ENCODE measurements at places on chromosomes 12 and 14.

- DNase-seq = no peak
Observed at GRCh38 chr14:103281496-103282231, 52.4 kb upstream of the EIF5 start.

- DNase-seq = no peak
Observed at GRCh38 chr12:87165733-87166375, 863.3 kb downstream of the C12orf50 start.

GRCh38 chr14:79281244-79282152, 929.8 kb downstream of the DIO2 start:
- no peak for DNase-seq

- DNase-seq = no peak
Observed at GRCh38 chr12:51174501-51174900, 1.6 kb upstream of the TFCP2 start.

DNA sequence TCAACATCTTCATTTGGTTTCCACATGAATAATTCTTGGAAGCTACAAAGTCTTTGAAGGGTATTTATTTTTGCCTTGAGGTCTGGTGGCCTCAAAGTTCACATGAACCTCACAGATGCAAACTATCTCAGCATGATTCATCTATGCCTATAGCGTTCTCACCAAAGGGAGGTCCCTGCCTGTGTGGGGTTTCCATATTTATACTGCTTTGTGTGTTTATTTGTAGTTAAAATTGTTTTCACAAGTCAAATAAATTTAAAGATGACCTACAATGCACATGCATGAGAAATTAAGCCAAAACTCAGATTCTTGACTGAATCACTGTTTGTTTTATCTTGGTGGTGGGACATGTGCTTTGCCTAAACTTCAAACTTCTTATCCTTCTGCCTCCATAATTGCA, 176.7 kb downstream of the PPM1H start:
- no peak for DNase-seq

DNA sequence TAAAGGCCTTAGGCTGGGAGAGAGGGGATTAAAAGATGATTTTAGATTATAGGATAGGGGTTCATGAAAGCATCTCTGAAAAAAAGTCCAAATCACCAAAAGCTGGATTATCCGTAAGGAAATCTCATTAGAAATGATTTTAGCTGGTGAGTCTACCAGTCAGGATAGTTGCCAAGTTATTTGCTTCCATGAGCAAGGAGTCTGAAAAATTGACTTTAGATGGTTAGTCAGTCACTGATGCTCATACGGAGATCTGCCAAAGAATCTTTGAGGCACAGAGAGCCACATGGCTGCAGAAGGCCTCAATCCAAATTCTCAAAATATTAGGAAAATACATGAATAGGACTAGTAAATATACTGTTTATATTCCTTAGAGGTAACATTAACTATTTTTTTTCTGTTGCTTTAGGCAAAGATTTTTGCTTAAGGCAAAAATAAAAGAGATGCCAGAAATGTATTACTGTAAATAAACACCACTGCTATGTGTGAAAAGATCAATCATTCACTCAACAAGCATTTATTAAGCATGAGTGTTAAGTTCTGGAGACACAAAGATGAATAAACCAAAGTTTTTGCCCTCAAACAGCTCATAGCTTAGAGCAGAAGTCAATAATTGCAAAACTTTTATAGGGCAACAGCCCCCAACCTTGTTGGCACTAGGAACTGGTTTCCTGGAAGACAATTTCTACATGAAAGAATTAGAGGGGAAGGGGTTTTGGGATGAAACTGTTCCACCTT, 105.2 kb downstream of the BBS10 start:
- DNase-seq = no peak

DNA sequence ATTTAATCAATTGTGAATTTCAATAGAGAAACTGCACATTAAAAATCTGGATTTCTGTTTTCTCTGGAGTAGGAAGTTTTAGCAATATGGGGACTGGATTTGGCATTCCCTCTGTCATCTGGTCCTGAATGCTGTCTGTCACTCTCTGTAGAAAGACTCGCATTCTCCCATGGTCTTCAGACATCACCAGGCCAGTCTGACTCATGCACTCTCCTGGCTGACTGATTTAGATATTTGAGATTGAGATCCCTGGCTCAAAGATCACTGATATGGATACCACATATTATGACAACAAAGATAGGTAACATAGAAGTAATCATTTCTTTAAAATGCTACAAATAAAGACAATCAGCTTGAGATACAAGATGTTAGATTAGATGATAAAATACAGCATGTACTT, 524.5 kb downstream of the GALC start:
- DNase-seq = no peak

GRCh38 chr14:100440207-100440631, 117.1 kb downstream of the SLC25A47 start:
- peak; percentile 44 for DNase-seq

GRCh38 chr12:81988362-81988761, 229.2 kb upstream of the PPFIA2 start:
- DNase-seq = no peak

DNA sequence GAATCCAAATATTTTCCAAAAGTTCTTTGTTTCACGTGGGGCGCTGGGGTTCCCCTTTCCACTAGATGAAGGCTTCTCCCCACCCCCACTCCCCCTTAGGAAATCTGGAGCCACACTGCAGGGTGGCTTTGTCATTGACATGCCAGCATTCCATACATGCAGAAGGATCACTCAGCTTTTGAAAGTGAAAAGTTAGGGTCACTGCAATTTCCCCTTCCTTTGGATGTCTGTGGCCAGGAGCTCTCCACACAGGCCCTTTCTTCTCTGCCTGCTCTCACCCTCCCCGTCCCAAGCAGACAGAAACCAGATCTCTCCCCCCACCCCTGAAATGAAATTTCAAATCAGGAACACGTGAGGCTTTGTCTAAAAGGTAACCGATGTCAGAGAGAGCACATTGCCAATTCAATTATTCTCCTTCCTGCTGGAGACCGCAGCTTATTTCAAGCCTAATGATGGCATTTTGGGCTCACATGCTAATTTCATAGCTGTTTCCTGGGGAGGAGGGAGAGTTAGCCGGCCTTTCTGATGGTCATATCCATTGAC, 153.9 kb upstream of the RFLNA start:
- DNase-seq = no peak

DNA sequence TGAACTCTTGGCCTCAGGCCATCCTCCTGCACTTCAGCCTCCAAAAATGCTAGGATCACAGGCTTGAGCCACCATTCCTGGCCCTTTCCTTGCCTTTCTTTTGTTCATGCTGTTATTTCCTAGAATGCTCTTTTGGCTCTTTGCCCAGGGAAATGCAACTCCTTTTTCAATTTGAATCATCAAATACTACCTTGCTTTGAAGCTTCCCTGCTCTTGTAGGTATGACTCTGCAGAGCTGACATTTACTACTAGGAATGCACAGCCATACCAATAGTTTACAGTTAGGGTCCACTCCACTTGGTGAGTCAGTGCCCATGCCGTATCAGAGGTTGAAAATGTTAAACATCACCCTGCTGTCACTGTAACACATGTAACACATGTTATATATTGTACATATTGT, 107.0 kb upstream of the CRY1 start:
- DNase-seq = no peak
